ENCODE measurements at places on chromosomes 2 and 18. TPM values are rescaled to one million over a fixed set of nuclear protein-coding genes. Genes with fewer than 3 reads are reported as not detected.

KLHL14 gene
- 1.3 TPM for total RNA-seq

TUBA4B gene
- total RNA-seq: not detected

FOXI3 gene
- 0.31 TPM for total RNA-seq

ANKRD53 gene
- 0.31 TPM for total RNA-seq

RAX gene
- not detected for total RNA-seq

TMEM37 gene
- total RNA-seq: 3.1 TPM

LOXHD1 gene
- total RNA-seq: 3.4 TPM

COLEC11 gene
- 0.92 TPM for total RNA-seq

VRK2 gene
- total RNA-seq: 17.8 TPM

LHCGR gene
- total RNA-seq: 0.51 TPM

SERPINB11 gene
- total RNA-seq: 1.0 TPM

GALNT3 gene
- 8.7 TPM for total RNA-seq

TRPM8 gene
- not detected for total RNA-seq

CD207 gene
- not detected for total RNA-seq

REG1B gene
- total RNA-seq: not detected

- DNase-seq: peak; percentile 39
Measured at GRCh38 chr2:8663997-8664396, 17.9 kb upstream of the ID2 start.

DNA sequence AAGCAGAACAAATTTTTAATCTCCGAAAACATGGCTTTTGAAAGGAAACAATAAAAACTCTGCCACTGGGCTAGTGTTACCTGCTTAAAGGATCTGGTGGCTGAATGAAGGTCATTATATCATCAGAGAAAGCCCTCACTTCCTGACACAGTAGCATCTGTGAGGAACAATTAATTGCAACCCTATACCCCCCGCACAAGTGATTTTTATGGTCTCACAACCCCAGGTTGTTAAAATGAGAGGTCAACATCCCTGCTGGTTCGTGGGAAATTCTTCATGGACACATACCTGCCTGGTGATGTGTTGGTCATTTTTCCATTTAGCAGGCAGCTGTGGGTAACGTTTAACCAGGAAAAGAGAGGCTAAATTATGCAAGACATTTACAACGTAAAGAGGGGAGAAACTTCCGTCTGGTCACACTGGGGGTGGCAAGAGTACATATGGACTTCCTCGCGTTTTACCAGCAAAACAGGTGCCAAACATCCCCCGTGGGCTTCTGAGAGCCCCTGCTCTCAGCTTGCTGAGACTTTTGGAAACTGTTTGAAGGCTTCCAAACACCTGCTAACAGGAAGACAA lies 29.2 kb downstream of the NIFK start:
- DNase-seq: no peak

- DNase-seq: no peak
Measured at GRCh38 chr2:9211496-9211895, 4.9 kb downstream of the ASAP2 start.

- DNase-seq: peak; percentile 79
Measured at GRCh38 chr2:105771836-105772235, 27.1 kb downstream of the NCK2 start.

DNA sequence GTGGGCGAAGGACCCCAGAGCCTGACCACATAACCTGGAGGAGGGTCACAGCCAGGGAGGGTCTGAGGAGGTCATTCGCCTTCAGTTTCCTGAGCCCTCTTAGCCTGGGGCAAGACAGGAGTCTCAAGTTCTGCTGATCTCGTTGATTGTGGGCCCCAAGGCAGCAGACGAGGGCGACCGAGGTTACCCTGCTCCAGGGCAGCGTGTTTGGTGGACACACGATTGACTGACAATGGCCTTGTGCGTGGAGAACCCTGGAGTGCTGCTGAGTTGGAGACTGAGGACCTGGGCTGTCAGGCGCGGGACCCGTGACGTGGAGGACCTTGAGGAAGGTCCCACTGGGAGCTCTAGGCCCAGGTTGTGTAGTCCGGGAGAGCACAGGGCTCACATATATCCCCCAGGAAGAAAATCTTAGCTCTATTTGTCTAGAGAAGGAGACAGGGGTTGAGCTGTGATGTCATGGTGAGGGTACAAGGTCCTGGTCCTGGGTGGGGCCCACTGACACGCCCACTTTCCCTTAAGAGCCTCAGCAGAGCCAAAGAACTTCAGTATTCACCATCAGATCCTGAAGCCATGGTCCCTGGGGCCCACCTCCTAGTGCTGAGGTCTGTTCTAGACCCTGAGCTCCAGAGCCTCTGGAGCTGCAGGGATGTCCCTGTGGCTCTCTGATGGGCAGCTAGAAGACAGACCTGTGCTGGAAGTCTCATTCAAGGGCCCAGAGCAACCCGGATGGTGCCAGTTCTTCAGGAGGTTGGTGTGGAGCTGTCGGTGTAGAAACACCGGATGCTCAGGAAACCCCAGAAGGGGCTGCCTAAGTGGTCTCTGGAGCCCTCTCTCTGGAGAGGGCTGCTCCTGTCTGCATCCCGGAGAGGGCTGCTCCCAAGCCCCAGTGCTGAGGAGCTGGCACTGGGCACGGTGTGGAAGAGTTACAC lies 53.1 kb downstream of the DYSF start:
- DNase-seq: no peak

GRCh38 chr2:56713161-56713676 lies 529.4 kb downstream of the CCDC85A start:
- DNase-seq: peak; percentile 5

- peak; percentile 25 for DNase-seq
Measured at GRCh38 chr2:207258263-207258991, 92.7 kb upstream of the KLF7 start.

DNA sequence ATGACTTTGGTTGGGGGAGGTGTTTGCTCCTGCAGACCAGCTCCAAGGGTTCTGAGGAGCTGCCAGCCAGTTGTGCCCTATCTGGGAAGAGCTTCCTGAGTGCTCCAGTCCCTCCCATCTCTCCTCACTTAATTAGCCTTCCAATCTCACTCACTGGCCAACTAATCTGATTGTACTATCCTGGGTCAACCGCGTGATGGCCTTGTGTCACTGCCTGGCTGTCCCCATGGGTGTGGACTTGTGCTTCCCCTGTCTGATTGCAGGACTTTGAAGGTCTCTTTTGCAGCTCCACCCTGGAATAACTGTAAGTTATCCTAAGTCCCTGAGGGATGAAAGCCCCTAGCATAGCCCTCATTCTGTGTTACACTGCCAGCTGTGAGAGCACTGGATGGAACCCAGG lies 65.0 kb downstream of the SLC4A5 start:
- no peak for DNase-seq

- DNase-seq: no peak
Measured at GRCh38 chr2:62741954-62742722, 36.6 kb downstream of the EHBP1 start.

DNA sequence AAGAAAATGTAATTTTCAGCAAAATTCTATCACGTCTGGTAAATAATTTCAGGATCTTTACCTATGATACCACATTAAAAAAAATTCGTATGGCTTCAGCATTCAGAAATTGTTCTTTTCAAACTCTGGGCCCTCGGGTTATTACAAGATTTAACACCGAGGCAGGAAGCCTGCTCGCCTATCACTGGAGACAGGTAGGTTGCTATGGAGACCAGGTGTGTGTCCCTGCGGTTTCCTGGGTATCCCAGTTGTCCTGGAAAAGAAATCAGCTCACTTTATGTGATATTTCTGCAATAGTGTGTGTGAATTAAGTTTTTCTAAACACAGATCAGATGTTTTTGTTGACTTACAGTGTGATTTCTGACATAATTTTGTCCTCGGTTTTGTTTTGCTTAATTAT lies 14.2 kb downstream of the HPCAL1 start:
- DNase-seq: no peak

- no peak for DNase-seq
Measured at GRCh38 chr2:135829378-135830135, 7.4 kb downstream of the LCT start.

GRCh38 chr2:23412556-23413155 lies 27.7 kb downstream of the KLHL29 start:
- no peak for DNase-seq

- no peak for DNase-seq
Measured at GRCh38 chr2:86372133-86372532, 34.7 kb upstream of the REEP1 start.

- DNase-seq: peak; percentile 2
Measured at GRCh38 chr2:157627594-157628476, 829 bp downstream of the ACVR1C start.

- DNase-seq: peak; percentile 78
Measured at GRCh38 chr2:234544659-234545611, 48.1 kb upstream of the ARL4C start.

GRCh38 chr2:216344206-216344949 lies 27.9 kb downstream of the MARCHF4 start:
- DNase-seq: no peak

GRCh38 chr2:107137706-107138105 lies 251.7 kb upstream of the ST6GAL2 start:
- peak; percentile 61 for DNase-seq

- DNase-seq: peak; percentile 15
Measured at GRCh38 chr2:39851651-39852110, 72.6 kb upstream of the THUMPD2 start.

- DNase-seq: no peak
Measured at GRCh38 chr2:159506764-159507440, 109.4 kb downstream of the BAZ2B start.

DNA sequence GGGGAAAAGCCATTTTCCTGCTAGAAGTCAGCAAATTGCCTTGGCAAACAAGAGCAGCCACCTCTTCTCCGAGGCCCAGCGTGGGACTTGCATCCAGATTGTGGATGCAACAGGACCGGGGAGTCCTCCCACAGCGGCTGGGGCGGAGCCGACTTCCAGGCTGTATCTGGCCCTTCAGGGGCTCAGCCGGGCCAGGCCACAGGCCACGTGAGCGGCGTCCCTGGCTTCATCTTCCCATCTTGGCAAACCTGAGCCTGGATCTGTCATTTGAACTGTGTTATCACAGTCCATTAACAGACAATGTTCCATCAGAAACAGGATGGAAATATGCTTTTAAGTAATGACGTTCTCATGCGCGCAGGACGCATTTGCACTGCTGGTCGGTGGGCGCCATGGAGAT lies 483.5 kb upstream of the SALL3 start:
- no peak for DNase-seq

DNA sequence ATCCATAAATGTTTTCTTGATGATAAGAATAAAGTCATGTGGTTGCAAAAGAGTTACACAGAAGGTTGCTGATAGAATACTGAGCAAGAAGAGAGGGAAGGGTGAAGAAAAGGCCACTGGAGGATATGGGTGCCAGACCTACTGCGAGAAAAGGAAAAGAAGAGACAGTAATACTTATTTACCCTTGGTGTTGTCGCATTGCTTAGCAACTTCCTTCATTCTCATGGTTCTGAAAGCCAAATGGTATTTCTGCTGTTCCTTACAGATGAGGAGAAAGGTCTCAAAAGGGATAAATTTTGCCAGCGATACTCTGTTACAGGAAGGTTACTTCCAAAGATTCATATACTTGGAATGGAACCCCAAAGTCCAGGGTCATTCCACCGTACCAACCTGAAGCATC lies 62.5 kb downstream of the LHCGR start:
- DNase-seq: no peak

DNA sequence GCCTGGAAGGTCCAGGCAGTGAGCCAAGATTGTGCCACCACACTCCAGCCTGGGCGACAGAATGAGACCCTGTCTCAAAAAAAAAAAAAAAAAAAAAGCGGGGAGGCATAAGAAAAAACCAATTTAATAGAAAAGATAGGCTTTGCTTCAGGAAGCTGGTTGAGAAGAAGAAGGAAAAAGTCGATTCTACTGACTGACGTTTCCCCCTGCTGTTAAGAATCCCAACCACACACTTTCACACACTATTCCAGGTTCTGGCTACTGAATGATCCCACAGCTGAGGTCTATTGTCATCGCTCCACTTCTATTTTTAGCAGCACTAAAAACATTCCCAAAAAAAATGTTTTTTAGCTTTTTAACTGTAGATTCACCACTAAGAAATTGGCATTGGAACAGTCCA lies 6.7 kb upstream of the CHCHD5 start:
- DNase-seq: peak; percentile 20

DNA sequence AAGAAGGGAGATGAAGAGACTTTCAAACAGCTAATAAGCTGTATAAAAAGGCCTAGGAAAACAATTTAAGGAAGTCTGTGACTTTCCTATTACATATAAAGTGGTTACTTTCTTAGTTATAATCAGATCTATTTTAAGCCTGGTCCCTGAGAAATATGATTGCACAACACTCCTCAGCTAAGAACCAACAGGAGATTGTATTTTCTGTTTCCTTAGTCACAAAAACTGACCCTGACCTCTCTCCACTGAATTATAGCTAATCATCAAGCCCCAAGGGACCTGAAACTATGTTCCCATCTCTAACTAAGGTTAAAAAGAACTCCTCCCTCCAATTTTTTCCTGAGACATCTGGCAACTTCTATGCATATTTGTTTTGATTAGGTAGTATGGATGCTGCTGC lies 106.9 kb downstream of the ROCK1 start:
- peak; percentile 48 for DNase-seq

DNA sequence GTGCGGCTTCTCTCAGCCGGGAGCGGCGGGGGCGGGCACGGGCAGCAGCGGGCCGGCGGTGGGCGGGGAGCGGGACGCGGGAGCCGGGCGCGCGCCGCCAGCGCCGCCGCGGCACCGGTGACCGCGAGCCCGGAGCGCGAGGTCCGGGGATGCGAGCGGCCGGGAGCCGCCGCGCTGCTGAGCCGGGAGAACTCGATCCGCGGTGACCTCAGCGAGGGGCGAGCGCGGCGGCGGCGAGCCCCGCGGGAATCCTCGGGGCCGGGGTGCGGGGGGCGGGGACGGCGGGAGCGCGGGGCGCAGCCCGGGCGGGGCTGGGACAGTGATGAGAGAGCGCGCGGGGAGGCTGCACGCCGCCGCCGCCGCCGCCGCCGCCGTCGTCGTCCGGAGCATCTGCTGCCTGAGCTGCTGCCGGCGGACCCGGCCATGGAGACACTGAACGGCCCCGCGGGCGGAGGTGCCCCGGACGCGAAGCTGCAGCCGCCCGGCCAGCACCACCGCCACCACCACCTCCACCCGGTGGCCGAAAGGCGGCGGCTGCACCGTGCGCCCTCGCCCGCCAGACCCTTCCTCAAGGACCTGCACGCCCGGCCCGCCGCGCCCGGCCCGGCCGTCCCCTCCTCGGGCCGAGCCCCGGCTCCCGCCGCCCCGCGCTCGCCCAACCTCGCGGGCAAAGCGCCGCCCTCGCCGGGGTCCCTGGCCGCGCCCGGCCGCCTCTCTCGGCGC lies at the start of gene MTCL1:
Gene MTCL1, plus strand, starts transcription at position 319 of the 723 bp plus-strand sequence. Its CDS starts 105 bp downstream, at position 424.
- peak; percentile 75 for DNase-seq

DNA sequence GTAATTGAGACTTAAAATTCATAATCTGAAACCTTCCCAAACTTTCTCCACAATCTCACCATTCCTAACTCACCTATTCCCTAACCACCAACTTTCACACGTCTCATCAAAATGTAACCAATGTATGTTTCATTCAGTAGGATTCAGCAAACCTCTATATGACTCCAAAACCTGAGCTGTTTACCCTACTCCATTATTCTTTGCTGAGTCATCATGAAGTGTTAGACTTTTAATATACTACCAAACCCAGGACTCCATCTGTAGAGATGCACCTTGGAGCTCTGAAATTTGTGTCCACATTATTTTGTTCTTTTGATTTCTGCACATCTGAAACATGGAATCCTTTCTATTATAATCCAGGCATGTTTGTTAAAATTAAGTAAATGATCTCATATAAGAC lies 727.0 kb upstream of the PIK3C3 start:
- no peak for DNase-seq

GRCh38 chr2:148124271-148124670 lies 103.4 kb downstream of the MBD5 start:
- no peak for DNase-seq

- DNase-seq: no peak
Measured at GRCh38 chr2:178315488-178315948, 121.2 kb downstream of the OSBPL6 start.

All from tongue (tissue), 3 donors.